ENCODE measurements at places on chromosomes 7 and 10. TPM values are rescaled to one million over a fixed set of nuclear protein-coding genes. Genes with fewer than 3 reads are reported as not detected.

GRCh38 chr7:55046582-55047342, 27.9 kb downstream of the EGFR start:
- no peak for DNase-seq

DNA sequence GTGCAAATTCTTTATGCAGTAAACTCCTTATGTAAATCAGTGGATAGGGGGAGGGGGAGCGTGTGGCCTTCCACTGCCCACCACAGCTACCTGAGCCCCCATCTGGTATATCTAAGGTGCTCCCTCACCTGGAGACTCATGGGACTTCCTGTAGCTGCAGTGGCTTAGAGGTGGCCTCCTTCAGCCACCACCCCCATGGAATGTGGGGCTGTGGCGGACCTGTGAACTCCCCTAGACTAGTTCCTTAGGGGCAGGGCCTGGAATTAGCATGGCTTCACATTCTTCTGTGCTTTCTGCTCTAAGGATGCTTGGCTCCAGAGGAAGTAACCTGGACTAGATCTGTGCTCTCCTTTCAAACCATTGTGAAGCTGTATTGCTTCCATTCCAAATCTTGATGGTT, 550.5 kb upstream of the COBL start:
- DNase-seq: no peak

DNA sequence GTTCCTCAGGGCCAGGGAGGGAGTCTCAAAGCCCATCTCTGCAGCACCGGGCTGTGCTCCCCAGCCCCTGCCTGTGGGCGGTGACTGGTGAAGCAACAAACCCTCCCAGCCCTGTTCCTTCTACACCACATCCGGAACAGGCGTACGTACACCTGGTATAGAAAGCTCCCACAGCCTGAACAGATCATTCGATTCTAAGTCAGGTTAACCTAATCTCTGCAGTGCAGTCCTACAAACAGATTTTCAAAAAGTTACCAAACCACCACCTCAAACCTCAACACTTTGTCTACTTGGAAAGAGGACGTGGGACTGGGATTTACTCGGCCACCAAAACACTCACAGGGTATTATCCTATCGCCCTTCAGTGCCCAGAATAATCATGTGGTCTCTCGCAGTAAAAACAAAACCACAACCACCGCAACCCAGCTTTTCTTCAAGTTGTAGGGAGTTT, 238.4 kb downstream of the DIP2C start:
- DNase-seq: no peak

- DNase-seq: no peak
These were observed 125.7 kb upstream of the CHST15 start for GRCh38 chr10:124219062-124219461.

- DNase-seq: no peak
These were observed 55.0 kb downstream of the HDAC9 start for GRCh38 chr7:18550574-18550973.

- no peak for DNase-seq
These were observed 369.8 kb downstream of the GFRA1 start for GRCh38 chr10:115903207-115903606.

GRCh38 chr7:16431646-16432424, 10.5 kb upstream of the CRPPA start:
- DNase-seq: no peak

DNA sequence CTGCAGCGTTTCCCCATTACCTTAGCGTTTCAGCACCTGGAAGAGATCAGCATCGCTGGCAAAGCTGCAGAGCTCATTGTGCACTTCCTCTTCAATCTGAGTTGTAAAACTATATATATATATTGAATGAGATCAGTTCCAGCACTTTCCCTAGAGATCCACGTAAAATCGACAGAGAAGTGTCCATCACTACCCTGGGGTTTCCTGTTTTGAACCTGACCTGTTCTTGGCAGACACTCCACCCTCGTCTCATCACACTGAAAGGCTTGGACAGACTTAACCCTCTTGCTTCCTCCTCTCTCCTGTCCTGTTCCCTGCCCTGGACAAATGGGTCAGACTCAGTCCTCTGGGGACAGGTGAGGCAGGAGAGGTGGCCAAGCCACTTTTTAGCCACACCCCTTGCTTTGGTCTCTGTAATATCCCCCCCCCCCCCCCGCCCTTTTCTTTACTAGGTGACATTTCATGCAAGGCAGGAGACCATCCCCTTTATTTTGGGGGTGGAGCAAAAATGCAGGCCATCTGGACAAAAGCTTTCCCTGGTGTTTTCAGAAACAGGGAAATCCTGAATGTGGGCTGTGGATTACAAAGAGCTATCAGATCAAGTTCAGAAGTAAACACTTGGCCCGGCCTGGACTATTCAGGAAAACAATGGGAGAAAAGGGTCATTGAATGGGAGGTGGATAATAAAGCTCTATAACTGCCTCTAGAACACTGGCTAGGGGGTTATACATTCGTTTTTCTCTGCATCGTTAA, 83.7 kb upstream of the KDM7A start:
- DNase-seq: no peak

- DNase-seq: no peak
These were observed 96.5 kb downstream of the CACNB2 start for GRCh38 chr10:18236756-18237155.

GRCh38 chr10:15824498-15824897, 35.8 kb downstream of the MINDY3 start:
- no peak for DNase-seq

DNA sequence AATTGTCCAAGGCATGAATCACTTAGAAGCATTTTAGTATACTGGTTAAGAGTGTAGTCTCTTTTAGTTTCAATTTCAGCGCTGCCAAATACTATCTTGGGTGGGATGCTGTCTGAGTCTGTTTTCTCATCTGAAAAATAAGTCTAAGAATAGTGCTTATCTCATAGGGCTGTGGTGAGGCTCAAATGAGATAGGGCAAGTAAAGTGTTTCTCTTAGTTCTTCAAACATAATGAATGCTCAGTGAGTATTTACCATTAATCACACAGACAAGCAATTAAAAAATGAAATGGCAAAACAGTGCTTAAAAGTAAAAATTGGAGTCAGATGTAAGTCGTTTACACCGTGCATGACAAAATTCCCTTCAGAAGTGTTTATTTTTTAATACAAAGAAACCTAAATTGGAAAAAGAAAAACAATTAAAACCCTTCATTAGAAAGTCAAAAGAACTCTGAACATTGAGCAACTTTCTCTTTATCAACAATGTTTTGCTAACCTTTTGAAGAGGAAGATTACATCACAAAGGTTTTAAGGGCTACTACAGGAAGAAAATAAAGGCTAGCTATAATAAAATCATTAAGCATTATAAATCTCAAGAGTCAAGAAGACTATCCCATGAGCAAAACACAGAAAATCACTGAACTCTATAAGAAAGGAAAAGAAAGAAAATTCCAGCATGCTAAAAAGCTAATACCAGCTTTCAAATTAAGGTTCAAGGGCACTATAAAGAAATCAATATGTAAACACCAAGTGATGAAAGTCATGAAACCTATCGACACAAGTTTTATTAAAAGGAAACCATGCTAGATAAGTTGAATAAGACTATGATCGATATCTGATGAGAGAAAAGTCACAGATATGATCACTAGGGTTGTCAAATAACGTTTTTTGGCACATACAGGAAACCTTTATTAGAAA, 45.6 kb upstream of the C1GALT1 start:
- no peak for DNase-seq

GRCh38 chr10:35876248-35876647, 234.2 kb upstream of the FZD8 start:
- DNase-seq: peak; percentile 38

DNA sequence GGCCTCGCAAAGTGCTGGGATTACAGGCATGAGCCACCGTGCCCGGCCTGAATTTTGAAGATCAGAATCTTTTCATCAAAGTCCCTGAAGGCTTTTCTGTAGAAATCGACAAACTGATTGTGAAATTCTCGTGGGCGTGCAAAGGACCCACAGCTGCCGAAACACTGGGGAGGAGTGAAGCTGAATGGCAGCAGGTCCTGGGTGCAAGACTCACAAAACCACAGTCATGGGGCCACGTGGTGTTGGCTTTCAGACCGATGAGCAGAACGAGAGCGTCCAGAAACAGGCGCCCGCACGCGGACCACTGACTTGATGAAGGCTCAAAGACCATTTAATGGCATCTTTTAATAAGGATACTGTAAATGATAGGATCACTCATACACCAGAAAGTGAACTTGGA, 24.7 kb upstream of the PRKAR1B start:
- no peak for DNase-seq

DNA sequence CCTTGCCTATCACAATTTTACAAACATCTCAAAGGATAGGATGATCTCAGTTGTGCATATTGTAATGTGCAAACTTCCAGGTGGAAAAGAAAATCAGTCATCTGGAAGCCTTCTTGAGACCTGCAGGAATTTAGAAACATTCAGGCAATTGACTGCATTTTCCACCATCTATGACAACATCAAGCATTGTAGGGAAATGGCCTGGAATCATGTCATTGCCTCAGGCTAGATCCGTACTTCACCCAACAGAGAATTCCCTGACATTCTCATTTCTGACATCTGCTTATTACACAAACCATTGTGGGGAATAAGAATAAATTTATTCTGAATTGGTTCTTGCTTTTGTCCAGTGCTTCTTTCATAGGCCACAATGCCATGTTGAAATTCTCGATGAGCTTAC, 124.9 kb upstream of the NPVF start:
- no peak for DNase-seq

DNA sequence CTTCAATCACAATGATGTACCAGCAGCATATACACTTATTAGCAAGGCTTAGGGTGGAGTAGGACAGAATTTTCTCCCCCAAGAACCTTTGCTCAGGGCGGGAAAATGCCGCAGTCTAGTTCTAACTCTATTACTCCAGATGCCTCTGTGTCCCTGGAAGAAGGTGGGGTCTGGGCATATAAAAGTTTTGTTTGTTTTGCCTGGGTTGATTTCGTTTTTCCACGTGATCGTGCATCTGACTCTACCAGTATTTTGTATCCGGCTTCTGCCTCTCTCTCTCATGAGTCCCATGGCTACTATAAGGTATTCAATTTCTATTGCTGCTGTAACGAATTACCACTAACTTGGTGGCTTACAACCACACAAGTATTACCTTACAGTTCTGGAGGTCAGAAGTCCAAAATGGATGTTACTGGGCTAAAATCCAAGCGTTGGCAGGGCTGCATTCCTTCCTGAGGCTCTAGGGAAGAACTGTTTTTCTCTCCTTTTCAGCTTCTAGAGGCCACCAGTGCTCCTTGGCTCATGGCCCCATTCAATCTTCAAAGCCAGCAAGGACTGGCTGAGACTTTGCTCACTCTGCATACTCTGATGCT, 181.2 kb upstream of the PRSS58 start:
- no peak for DNase-seq

The CDC14C gene
- not detected for polyA plus RNA-seq

The FXYD4 gene
- not detected for polyA plus RNA-seq

The CYP2E1 gene
- polyA plus RNA-seq: 1.3 TPM

The CTNNA3 gene
- polyA plus RNA-seq: not detected

The VAX1 gene
- 0.23 TPM for polyA plus RNA-seq

The NUTM2E gene
- polyA plus RNA-seq: 0.22 TPM

The KLF14 gene
- polyA plus RNA-seq: not detected

The SEMA3D gene
- polyA plus RNA-seq: 27.7 TPM

Data from BJ (cell line).